ENCODE measurements at places on chromosomes 4 and X. TPM values are rescaled to one million over a fixed set of nuclear protein-coding genes. Genes with fewer than 3 reads are reported as not detected.
A peak's percentile ranks its signal among the peaks of the same experiment; 100 is the strongest.

GRCh38 chr4:127709456-127709855 is 20.7 kb upstream of the SLC25A31 start:
- DNase-seq = no peak

- DNase-seq = no peak
Measured at GRCh38 chr4:23484689-23485088, 405.2 kb downstream of the PPARGC1A start.

DNA sequence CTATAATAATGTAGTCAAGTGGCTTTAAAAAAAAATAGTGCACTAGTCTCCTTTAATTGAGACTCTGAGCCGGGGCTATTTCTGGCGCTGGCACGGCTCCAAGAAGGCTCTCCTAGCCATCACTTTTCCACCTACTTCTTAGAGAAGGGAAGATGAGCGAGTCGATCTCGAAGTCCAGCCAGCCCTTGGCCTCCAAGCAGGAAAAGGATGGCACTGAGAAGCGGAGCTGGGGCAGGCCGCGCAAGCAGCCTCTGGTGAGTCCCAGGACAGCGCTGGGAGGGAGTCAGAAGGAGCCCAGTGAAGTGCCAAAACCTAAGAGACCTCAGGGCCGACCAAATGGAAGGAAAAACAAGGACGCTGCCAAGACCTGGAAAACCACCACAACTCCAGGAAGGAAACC is 531.9 kb downstream of the MAGEB5 start:
- DNase-seq = no peak

Gene FAM184B
- not detected for total RNA-seq

DNA sequence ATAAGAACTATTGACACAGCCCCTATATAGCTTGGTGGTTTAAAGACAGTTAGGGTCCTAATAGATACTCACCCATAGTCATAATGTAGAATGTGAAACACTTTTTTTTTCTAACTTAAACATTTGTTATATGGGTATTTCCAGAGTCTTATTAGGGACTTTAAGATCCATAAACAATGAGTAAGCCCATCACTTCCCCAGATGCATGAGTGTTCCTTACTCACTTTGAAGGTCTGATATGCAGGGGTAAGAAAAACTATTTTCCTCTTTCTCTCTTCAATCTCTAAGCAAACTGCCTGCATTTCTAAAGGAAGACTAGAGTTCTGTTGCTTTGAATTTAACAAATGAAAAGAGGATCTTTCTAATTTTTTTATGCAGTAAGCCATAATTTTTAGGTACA is 443.6 kb upstream of the PITX2 start:
- no peak for DNase-seq

DNA sequence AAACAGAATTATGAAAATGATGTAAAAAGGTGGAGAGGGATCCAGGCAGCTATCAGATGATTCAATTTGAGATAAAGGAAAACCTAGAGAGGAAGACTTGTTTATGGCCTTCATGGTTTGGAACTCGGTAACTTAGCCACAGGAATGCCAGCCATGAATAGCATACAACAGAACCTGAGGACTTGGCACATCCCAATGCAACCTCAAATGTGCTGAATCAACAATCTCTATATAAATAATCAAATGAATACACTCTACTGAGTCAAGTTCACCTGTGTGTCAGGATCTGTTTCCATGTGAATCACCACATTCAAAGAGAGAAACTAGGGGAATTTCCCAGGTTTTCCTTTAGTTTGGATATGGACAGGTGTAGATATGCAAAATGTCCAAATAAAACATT is 86.9 kb downstream of the MBNL3 start:
- no peak for DNase-seq

- no peak for DNase-seq
Measured at GRCh38 chr4:3836756-3837601, 70.8 kb downstream of the ADRA2C start.

DNA sequence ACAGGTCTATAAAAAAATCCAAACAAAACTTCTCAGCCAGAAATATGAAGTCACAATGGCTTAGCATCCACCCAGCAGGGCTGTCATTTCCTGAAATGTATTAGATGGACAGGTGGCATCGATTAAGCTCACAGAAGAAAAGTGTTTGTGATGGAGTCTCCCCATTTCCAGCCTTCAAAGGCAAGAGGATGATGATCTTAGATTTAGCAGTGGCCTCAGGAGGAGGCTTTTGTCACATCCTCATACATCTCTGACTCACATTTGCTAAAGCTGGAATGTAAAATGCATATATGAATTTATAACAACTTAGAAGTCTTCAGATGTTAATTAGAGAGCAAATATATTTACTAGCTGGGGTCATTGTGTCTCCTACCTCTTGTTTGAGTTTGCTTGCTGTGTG is 441.9 kb downstream of the SPRY1 start:
- no peak for DNase-seq

Gene MAOA
- total RNA-seq = 93.6 TPM

DNA sequence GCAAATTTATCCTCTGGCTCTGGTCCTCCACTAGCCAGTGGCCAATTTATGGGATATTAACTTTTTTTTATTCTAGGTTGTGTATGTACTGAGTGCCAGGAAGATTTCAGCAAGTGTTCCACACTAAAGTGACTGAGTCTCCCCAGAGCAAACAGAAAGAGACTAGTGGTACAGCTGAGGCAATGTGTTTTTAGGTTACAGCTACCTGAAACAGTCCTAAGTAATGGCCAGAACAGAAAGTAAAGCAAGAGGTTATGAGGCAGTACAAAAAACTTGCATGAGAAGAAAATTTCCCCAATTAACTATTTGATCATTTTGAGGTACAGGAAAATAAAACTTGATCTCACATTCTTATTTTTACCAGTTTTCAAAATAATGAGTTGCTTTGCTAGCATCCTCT is 31.2 kb downstream of the PRDM8 start:
- no peak for DNase-seq

DNA sequence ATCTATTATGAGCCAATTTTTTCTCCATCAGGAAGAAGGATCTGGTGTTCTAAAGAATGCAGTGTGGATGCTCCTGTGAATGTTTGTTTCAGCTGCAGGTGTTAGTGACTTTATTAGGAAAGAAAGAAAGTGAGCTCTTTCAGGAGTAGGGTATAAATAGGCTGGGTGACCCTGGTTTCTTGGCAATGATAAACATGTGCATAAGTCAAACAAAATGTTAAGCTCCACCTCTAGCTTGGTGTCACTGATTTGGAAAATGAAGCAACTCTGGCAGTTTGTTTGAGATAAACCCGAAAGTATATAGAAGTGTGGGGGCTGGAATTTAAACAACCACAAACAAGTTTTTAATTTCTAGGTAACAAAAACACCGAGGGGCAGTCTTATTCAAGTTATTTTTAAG is 152.3 kb downstream of the COL4A6 start:
- no peak for DNase-seq

DNA sequence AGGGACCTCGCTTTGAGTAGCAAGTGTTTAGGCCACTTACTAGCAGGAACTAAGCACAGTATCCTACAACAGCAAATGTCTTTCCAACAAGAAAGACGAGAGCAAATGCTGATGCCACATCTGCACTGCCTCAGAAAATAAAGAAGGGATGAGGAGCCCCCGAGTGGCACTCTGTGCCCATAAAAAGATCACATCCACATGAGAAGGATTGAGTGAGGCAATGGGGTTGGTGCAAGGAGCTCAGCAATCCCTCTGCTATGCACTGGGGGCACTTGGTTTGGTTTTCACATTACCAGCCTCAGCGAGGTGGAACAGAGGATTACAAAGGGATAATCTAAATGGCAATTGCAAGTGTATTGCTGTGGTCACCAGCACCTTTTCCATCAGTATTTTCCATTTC is 252.8 kb upstream of the SLC7A11 start:
- no peak for DNase-seq

- DNase-seq = no peak
Measured at GRCh38 chr4:42785817-42786216, 106.7 kb upstream of the GRXCR1 start.

GRCh38 chrX:129653971-129654651 is 645 bp downstream of the APLN start:
- DNase-seq = peak; percentile 65

Gene MAOB
- total RNA-seq = 4.6 TPM

All from ascending aorta (tissue), 2 donors.